ENCODE measurements at places on chromosomes 2 and 18.

GRCh38 chr2:234497594-234498235, 834 bp upstream of the ARL4C start:
- no peak for DNase-seq

DNA sequence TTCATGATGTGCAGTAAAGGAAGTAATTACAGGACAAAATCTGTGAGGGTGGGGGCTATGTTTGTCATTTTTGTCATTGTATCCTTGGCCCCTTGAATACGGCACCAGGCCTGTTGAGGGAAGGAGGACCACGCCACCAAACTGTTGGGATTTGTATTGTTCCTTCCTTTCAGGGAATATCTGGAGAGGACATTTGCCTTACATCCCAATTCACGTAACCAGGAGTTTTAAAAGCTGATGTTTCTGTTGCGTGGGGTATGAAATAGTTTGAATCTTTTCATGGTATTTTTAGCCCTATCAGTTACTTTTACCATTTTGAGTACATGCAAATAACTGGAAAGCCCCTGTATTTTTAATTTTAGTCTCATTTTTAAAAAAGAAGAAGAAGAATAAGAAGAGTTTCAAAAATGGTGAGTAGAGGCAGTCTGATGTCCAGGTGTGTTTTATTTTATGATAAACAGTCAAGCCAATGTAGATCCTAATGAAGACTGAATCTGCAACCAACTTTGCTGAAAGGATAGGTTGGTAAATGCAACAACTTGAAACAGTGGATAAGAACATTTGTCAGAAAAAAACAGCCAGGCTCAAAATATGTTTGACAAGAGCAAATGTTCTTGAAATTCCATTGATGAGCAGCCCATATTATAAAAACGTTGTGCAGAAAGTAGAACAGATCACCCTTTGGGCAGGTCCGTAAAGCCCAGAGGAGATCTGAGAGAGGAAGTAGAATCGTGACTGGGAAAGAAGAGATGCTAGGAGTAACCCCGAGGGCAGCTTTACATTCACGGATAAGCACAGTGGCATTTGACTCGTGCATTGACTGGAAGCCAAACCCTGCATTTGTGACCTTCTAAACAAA, 54.5 kb downstream of the RASGRP3 start:
- DNase-seq, result no peak

GRCh38 chr18:79590191-79591031, 89.2 kb upstream of the CTDP1 start:
- DNase-seq, result no peak

GRCh38 chr2:75055820-75056675, 97.6 kb downstream of the POLE4 start:
- no peak for DNase-seq

DNA sequence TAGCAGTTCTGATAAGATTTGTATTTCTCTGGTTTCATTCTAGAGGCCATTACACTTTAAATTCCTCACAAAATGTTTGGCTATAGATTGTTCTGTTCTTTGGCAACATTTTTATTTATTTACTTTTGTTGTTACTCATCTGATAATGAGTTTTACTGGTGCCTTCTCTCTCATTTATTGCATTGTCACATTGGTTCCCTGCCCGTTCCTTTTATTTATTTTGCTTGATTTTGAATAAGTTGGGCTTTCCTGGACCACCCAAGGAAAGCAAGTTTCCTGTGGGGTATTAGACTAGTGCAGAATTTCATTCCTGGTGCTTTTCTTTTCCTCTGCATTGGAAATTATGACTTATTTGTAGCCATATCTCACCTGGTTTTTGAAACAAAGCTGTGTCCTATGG, 232.0 kb downstream of the SOCS6 start:
- no peak for DNase-seq

DNA sequence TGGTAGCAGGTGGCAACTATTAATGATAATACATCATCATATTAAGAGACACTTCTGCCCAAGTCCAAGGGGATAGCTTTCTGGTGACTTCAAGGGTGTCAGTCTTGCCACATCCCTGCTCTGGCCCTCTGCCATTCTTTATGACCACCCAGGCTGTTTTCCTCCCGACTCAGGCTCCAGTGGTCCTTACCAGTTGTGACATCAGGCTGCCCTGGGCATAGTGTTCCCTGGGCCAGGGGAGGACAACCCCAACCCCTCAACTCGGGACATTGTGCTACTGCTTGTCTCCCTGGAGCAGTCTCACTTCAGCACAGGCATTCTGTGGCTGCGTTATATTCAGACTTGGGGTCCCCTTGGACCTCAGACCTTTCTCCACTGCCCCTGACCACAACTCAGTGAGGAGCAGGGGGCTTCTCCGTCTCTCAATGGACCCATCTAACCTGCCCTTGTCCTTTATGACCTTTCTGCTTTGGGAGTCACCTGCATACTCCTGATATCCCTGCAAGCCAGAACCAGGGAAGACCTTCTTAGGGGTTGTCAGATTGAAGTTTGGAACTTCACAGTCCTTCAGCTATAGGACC, 12.8 kb downstream of the DNAJB2 start:
- no peak for DNase-seq

GRCh38 chr2:160469164-160469563, 24.4 kb downstream of the RBMS1 start:
- no peak for DNase-seq

- no peak for DNase-seq
These were observed 18.7 kb upstream of the MAP4K3 start for GRCh38 chr2:39455826-39456225.

DNA sequence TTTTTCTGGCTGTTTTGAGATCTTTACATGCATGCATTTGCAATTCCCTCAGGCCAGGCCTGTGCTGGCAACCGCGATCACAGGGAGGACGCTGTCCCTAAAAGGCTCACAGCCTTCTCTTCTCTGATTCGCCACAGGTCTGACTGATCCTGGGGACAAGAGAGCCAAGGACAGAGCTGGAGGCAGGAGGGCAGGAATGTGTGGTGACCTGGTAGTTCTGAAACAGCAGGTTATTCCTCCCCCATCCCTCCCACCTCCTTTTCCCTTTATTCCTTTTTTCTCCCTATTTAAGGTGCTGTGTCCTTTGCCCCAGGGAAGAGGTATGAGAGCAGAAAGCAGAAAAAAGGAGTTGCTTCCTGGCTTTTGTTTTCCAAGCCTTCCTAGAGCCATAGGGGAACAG, 21.9 kb downstream of the TMEM177 start:
- no peak for DNase-seq

GRCh38 chr2:120319686-120320317, 26.1 kb upstream of the INHBB start:
- no peak for DNase-seq

DNA sequence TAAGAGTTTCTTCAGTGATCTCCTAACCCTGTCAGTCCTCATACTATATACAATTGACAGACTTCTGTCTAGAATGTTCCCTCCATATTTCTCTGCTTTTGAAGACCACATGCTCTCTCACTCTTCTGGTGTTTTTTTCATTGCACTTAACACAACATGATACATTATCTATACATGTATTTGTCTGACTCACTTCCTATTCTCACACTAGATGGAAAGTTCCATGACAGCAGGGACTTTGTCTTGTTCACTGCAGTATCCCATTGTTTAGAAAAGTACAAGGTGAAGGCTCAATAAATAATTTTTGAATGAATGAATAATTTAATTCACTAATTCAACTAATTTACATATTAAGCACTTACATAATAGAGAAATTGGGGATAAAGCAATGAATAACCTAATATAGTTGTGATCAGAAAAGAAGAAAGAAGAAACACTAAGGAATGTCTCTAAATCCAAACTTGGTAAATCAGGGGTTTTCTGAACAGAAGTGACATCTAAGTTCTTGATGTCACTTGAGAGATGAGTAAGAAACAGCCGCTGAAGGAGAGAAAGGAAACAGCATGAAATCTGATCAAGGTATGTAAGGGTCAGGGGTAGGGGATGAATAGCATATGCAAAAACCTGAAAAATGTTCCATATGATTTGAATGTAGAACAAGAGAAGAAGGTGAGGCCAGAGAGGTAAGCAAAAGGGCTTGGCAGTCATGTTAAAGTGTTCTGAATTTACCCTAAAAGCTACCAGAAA, 42.4 kb downstream of the MBD2 start:
- DNase-seq, result peak; percentile 25

GRCh38 chr2:218708086-218708485, 2.5 kb upstream of the TTLL4 start:
- DNase-seq, result no peak

DNA sequence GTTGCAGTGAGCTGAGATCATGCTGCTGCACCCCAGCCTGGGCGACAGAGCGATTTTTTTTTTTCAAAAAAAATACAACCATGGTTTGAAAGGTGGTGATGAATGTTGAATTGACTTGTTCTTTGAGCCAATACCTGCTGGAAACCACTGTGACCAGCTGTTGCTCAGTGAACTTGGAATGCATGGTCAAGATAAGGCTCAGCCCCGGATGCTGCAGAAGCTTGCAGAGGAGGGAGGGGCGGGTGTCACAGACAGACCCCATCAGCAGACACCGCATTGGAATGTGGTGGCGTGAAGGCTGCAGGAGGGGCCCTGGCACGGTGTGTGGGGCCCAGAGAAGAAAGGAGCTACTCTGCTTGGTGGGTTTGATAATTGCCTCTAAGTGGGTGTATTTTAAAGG, 91.6 kb downstream of the ITGB1BP1 start:
- DNase-seq, result no peak

DNA sequence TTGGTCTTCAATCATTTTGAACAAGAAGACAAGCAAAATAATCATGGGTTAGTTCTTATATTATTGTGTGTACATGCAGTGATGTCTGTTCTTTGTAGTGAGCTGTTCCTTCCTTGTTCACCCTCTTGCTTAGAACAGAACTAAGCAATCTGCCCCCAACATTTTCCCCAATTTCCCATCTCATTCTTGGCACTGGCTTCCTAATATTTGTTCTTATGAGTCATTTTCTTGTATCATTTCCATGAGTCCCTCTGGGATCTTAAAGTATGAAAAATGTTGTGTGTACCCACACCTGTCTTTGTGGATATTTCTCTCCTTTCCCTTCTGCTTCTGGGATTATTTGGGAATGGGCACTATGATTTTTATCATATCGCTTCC, 3.5 kb upstream of the IL1B start:
- no peak for DNase-seq

DNA sequence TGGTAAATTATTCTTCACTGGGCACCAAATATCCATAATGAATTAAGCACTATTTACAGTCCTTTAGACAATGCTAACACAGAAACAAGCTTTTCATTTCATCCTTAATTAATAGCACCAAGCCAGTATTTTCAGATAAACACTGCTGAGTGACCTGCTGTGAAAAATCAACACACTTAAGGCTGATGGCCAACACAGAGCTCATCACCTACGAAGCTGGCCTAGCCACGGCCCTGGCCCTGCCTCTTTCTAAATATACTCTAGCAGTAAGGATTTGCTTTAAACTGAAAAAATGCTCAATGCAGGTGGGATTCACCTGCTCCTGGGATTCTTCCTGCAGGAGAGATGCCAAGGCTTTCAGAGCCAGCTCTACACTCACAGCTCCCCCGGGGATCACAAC, 18.4 kb downstream of the CYB5A start:
- no peak for DNase-seq

DNA sequence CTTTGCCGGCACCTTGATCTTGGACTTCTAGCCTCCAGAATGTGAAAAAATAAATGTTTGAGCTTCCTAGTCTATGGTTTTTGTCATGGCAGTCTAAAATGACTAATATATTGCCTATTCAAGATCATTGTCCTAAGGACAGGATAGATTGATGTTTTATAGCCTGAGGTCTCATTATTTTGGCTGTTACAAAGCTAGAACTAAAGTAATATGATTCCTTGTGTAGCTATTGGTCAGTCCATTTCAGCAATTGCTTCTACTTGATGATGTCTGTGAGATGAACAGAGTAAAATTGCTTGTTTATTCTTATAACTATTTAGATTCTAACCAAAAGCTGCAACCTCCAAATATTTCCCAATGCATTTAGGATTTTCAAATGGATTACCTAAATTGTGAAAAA, 145.0 kb downstream of the HRH4 start:
- DNase-seq, result no peak

DNA sequence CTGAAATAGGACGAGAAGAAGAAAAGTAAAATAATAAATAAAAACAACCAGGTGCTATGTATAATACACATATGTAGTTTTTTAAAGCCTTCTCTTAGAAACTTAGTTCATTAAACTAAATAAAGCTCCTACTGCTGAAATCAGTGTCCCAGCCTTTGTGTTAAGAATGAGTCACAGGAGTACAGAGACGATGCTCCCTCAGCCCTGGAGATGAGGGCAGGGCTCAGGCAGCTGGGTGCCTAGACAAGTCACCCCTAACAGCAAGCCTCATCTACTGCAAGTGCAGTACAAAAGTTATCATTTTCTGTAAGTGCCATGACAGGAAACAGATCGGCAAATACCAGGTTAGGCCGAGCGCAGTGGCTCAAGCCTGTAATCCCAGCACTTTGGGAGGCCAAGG, 18.2 kb downstream of the KIDINS220 start:
- peak; percentile 36 for DNase-seq

- DNase-seq, result no peak
These were observed 337.6 kb upstream of the FIGN start for GRCh38 chr2:164073101-164074074.

GRCh38 chr2:136319237-136319636, 201.3 kb upstream of the CXCR4 start:
- no peak for DNase-seq

- no peak for DNase-seq
These were observed 38.4 kb downstream of the HS6ST1 start for GRCh38 chr2:128280158-128280871.

DNA sequence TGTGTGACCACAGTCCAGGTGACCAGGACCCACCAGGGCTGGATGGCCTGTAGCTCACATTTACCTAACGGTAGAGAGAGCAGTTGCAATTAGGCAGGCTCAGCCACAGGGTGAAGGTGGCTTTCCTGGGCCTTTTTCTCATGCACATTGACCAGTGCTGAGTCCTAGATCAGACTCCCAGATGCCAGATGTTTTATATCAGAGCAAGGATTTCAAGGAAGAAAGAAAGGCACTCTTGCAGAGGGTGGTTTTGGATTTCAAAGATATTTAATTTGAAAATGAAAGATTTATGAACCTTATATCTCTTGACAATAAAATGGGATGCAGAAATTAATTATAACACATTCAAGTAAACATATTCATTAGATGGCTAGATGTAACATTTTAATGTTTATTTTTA, 694.2 kb upstream of the GYPC start:
- no peak for DNase-seq

DNA sequence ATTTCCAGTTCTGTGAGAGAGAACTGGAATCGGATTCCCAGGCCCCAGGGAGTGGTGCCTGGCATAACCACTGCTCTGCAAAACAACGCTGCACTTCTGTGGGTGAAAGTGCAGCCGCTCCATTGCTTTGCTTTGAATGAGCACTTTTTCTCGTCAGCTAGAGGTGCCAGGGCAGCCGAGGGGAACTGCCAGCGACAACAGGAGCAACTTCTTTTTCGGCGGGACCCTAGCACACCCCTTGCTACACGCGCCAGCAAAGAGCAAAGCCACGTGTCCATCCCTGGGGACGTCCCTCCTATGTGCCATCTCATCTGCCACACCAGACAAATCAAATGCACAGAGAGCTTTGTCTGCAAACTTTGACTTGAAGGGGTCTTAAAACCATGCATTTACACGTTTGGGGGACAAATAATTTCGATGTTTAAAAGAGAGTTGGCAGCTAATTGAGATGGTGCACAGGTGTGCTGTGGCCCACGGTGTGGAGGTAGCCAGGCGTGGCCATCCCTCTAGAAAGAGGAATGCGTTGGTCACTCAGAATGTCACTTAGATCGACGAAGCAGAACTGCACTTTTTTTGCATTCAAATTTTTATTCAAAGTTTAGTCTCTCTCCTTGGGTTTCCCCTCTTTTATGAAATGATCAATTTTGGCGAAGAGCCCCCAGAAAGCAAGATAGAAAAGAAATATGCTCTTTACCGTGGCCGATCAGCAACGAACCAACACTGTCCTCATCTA, 151.8 kb downstream of the MBP start:
- no peak for DNase-seq

- DNase-seq, result no peak
These were observed 85.0 kb downstream of the LIPG start for GRCh38 chr18:49646873-49647272.

Data from MCF 10A (cell line).